Urinary bladder (tissue), 4 donors: ENCODE measurements at places on chromosomes 6 and 20.

DNA sequence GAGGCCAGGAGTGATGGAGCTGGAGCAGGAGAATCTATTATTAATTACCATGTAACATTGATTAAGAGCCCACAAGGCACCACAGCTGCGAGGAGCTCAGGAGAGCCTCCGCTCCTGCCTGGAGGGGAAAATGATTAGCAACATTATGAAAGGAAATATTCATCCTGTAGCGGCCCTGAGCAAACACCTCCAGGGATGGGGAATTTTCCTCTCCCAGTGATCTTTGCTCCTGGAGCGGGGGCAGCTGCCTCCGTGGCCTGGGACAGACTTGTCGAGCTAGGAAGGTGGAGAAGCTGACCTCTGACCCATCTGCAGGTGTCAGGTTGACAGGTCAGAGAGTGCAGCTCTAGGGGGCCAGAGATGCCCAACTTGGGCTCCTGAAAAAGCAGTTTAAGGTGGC is 40.1 kb upstream of the SIRPA start:
- no peak for DNase-seq

DNA sequence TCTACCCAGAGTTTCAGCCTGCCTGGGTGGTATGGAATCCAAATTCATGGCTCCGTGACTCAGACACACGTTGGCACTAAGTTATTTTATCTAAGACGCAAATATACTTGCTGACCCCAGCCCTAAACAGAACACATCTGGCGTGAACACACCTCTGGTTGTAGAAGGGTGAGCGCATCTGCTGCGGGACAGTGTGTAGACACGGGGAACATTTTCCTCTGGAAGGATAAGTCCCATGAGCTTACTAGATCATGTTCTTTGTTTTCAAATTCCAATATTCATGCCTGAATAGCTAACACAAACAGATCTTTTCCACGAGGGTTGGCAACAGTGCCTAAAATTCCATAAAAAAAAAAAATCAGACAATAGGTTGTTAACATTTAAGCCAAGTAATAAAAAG is 87.8 kb downstream of the TMEM170B start:
- no peak for DNase-seq

DNA sequence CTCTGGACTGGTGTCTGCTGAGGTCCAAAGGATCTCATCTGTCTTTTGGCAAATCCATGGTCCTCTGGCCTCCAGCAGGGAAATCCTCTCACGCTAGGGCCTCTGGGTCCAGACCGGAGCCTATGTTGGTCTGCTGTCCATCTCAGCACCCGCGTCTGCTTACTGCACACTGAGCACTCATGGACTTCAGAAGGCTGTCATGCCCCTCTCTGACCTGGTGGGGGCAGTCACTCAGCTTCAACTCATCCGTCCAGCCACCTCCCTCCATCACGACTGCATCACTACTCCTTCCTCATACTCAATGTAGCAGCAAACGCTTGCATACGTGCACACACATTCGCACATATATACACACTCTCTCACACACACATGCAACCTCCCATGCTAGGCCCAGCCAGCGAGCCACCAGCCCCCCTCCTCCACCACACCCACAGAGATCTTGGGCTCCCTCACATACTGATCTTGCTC is 33.3 kb downstream of the GABRR2 start:
- DNase-seq = no peak

DNA sequence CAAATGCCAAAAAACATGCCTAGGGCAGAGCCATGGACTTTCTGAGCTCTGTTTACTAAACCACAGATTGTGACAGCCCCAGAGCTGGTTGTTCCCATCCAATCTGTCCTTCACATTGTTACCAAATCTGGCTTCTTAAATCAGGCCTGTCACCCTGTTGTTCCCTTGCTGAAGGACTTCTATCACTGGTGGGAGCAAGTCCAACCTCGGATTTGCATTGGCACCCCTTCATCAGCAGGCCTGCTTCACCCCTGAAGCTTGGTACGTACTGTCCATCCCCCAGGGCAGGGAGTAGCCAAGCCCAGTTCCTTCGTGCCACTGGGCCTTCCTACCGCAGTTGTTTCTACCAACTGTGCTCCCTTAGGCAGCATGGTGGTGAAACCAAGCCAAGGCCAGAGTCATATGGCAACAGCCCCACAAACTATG is 357.3 kb upstream of the JARID2 start:
- no peak for DNase-seq

- no peak for DNase-seq
These were observed 188.8 kb downstream of the BACH2 start for GRCh38 chr6:90107771-90108282.
